AG04450 (cell line): ENCODE measurements at places on chromosomes 4 and X.

DNA sequence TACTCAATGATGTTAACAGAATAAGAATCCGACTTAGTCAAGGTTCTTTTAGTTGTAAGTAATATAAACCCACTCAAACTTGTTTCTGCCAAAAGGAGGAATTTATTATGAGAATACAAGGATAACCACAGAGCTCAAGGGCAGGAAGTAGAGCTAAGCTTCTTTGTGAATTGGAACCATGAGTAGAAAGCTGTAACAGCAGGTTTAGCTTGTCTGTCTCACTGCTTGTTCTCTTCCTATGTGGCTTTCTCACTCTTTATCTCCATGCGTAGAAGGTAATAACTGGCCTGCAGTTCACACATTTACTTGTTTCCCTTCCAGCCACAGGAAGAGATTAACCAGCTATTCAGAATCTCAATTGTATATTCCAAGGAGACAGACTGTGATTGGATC lies 378.3 kb downstream of the PPP1R2C start:
- DNase-seq, result no peak

- DNase-seq, result no peak
Measured at GRCh38 chr4:168917138-168917779, 92.8 kb downstream of the CBR4 start.

DNA sequence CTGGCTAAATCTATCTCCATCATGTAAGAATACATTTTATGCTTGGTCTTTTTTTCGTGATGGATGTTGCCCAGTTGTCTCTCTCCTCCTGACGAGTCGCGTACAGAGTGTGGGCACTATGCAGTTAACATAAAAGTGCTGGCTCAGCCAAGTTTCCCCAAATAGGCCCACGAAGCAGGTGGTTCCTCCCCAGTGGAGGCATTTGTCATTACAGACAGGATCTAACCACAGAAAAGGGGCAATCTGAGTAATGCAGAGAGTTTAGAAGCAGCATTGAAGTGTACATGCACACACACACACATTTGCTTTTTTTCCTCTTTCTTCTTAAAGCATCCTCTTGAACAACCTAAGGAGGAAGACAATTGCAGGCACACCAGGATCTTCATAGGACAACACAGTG lies 188.7 kb upstream of the VCX start:
- DNase-seq, result no peak

- DNase-seq, result peak; percentile 24
Measured at GRCh38 chr4:137961051-137961438, 281.1 kb downstream of the SLC7A11 start.

DNA sequence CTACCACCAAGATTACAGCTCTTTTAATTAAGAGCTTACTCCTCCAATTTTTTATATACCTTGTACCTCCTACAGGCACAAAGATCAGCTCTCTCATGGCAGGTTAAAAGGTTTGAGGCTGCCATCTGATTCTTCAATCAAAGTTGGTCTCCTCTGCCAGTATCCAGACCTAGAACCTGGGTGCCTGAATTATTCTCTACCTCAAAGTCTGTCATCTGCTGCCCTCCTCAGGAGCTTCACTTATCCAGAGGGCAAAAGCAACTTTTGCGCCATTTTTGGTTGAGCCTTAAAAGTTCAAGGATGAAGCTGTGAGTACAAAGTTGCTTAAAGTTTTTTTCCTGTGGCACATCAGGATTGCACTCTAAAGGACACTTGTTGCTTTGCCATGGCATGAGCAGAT lies 343.7 kb upstream of the PPP1R2C start:
- DNase-seq, result no peak

DNA sequence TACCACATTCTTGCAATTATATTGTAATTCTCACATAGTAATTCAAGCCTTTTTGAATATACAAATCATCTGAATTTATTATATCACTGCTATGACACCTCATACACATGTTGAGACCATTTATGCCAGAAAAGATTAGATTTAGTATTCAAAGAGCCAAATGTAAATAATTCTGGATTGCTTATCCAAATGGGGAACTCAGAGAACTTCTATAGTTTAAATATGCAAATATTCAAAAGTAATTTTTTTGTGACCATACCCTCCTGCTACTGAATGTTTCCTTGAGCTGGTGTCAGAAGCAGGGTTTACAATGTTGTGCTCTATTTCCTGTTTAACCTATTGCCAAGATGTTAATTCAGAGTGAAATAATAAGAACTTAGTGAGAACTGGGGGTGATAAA lies 372.2 kb downstream of the TRIML1 start:
- no peak for DNase-seq

- no peak for DNase-seq
Measured at GRCh38 chr4:41214825-41215146, 444 bp upstream of the APBB2 start.

DNA sequence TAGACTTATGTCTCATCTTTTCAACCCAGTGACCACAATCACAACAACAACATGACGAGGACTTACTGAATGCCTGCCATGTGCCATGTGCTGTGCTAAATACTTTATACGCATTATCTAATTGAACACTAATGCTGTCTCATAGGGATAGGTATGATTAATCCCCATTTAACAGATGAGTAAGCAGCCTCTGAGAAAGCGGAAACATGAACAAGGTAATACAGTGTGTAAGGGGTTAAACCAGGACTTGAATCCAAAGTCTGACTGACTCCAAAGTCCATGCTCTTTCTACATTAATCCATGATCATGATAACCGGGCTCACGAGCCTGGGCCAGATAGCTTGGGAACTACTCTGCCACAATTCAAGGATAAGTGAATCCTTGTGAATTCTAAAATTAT lies 105.3 kb upstream of the MBNL3 start:
- DNase-seq, result no peak

GRCh38 chrX:50779694-50780093 lies 34.3 kb downstream of the SHROOM4 start:
- DNase-seq, result no peak

GRCh38 chrX:110245011-110245410 lies 72.9 kb downstream of the AMMECR1 start:
- DNase-seq, result no peak

- DNase-seq, result no peak
Measured at GRCh38 chr4:165378745-165379677, at the start of gene CPE. CPE (plus strand) TSS chr4:165379008; CDS start chr4:165379222, 214 bp downstream.

- DNase-seq, result no peak
Measured at GRCh38 chr4:52037689-52038102, 403 bp downstream of the SGCB start.

GRCh38 chr4:36884151-36884550 lies 360.4 kb upstream of the NWD2 start:
- DNase-seq, result no peak

GRCh38 chr4:70844180-70844579 lies 4.5 kb upstream of the GRSF1 start:
- no peak for DNase-seq

DNA sequence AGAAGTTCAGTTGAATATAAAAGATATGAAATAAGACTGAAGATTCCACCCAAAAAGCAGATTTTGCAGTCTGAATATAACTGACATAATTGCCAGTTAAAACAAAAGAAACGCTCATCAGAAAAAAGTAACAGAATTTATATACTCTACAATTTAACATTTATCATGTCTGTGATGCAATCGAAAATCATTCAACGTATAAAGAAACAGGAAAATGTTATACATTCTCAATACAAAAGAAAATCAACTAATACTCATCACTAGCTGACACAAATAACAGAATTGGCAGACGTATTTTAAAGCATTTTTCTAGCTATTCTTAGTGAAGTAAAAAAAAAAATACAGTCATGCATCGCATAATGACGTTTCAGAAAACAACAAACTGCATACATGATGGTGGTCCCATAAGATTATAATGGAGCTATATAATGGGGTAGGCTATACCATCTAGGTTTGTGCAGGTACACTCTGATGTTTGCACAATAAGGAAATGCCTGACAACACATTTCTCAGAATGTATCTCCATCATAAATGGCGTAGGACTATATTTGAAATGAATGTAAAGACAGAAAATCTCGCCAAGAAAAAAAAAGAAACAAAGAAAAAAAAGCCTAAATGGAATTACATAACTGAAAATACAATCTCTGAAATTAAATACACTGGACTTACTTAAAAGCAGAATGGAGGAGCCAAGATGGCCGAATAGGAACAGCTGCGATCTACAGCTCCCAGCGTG lies 34.3 kb downstream of the OR13H1 start:
- DNase-seq, result no peak

DNA sequence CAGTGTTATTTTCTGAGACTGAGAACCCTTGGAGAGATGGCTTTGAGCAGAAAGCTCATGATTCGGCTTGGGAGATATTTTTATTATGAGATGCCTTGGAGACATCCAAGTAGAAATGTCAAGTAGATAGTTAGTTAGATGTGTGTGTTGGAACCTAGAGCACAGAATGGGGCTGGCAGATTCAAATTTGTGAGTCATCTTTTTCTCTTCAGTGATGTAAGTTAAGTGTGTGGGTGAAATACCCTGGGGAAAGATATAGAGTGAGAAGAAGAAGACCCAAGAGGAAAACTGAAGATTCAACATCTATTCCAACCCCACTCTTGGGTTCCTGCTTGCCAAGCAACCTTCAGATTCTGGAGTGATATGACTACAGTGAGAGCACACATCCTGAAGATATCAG lies 580.8 kb upstream of the AMOT start:
- no peak for DNase-seq
